Upper lobe of right lung (tissue), 1 donor: ENCODE measurements at places on chromosomes 6 and 20.

DNA sequence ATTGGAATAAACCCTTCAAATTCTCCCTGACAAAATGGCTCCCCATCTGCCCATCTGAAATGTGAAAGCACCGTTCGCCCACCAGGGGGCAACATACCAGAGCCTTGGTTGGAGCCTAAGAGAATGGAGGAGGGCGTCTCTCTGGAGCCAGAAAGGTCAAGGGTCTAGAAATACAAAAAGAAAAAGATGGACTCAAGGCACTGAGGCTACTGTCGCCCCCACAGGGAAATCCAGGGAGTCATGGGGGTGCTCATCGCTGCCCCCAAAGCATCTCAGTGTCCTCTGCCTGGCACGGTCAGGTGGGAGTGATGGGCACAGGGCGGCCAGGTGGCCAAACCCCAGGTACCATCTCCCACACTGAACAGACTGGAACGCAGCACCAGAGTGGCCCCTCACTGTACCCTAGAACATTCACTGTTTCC, 136.3 kb downstream of the ZMYND8 start:
- DNase-seq: no peak

GRCh38 chr20:5222919-5223634, 93.7 kb downstream of the PROKR2 start:
- no peak for DNase-seq

DNA sequence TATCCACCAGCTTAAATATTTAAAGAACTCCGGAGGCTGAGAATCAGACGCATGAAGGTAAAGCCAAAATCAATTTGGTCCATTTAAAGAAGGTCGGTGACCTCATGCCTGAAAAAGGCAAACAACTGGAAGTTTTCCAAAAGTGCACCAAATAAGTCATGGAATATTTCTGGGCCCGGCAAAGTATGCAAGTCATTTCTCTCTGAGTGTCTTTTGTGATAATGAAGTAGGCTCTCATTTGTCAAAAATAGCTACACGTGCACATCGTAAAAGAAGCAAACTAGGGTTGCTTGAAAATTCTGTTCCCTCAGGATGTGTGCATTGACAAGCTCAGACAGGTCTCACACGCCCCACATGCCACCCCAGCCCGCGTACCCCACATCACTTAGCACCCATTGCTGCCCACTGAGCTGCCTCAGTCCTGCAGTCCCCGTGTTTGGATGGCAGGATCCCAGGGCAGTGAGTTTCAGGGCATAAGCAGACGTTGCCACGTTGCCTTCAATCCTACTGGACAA, 20.5 kb upstream of the PYGB start:
- DNase-seq: no peak

DNA sequence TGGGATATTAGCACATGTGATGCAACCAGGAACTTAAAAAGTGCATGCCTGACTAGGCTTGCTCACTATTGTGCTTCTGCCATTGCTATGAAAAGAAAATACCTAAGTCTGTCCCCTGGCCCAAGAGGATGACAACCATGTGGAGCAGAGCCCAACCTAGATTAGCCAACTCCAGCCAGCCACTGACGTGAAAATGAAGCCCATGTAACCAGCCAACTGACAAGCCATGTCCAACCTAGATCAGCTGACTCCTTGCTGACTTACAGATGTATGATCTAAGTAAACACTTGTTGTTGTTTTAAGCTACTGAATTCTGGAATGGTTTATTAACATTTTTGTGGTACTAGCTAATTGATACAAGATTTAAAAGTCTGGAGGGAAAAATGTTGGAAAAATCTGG, 47.5 kb downstream of the PIGU start:
- no peak for DNase-seq

GRCh38 chr20:56488566-56488965, 20.1 kb downstream of the RTF2 start:
- DNase-seq: no peak

- DNase-seq: no peak
These were observed 260.8 kb downstream of the ZFAND3 start for GRCh38 chr6:38080360-38080759.

DNA sequence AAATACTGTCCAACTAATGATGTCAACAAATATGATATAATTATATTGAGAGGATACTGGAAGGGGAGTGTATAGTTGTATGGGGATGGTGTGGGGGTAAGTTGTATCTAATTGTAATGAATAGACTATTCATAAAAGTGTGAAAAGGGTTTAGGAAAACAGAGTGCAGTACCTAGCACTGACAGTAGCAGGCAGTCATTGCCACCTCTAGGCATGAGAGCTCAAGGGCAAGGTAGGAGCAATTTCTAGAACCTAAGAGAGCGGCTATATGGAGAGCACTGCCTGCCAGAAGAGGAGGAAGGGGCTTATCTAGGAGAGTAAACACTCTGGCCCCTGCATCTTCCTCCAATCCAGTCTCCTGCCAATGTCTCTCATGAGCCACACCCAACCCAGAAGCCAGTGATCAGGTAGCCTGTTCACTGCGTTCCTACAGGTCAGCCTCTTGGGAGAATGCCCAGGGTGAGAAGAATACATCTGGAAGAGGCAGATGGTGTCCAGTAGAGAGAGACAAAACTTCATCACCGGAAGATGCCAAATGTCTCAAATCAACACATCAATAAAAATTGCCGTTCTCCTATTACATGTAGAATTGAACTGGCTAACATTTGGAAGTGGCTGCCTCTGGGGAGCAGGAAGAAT, 200.0 kb downstream of the LY86 start:
- DNase-seq: no peak

DNA sequence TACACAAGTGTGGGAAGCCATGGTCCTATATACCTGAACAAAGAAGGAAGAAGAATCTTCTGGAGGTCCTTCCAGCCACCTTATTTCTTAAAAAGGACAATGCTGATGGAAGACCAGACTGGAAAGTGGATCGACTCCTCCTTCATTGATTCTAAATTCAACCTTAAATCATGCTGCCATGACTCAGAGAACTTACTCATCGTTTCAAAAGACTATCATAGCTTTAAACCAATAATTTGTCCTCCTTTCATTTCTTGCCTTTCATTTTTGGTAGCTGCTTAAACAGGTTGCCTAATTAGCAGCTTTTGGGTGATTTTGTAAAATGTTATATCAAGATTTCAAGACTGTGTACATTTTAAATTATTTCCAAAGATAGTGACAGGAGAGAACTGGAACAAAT, 60.8 kb downstream of the RTN4IP1 start:
- DNase-seq: no peak

DNA sequence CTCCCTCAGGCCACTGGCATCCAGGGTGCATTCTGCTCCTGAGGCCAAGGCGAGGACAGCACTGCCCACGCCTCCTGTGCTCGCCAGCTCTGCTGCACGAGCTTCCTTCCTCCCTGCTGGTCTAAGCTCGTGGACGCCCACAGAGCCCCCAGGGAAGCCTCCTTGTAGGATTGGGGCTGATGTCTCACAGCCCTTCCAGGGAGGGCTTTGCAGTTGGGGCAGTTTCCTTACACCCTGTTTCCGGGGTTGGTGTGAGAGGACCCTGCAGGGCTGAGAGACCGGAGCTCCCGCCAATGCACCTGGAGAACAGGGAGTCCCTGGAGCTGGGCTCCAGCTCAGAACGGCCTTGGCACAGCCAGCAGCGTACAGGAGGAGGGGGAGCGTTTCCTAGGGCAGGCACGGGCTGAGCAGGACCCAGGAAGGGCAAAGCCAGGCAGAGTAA, 172.4 kb upstream of the PDE10A start:
- DNase-seq: no peak

DNA sequence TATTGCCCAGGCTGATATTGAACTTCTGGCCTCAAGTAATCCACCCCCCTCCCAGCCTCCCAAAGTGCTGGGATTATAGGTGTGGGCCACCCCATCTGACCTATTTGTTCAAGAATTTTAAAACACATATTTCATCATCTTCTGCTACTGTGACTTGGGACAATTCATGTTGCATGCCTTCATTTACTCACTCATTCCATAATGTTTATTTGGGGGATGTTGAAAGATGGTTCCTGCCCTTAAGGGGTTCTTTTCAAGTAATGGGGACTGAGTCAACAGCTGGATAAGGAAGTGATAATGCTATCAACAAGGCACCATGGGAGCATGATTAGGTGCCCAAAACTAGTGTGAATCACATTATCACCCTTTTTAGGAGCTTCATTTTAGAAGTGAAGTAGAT, 62.0 kb downstream of the CRYBG1 start:
- DNase-seq: no peak

GRCh38 chr6:95601133-95601532, 23.8 kb downstream of the MANEA start:
- DNase-seq: no peak

DNA sequence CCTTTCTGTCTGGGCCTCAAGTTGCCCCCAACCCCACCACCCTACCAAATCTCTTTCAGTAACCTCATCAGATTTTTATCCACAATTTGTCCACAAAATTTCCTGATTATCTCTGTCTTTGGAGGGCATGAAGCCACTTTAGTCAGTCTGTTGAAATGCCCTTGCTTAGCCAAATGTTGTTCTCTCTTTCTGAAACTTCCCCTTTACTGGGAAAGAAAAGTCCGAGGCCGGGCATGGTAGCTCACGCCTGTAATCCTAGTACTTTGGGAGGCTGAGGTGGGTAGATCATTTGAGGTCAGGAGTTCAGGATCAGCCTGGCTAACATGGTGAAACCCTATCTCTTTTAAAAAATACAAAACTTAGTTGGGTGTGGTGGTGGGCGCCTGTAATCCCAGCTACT, 33.8 kb downstream of the TOMM6 start:
- no peak for DNase-seq

DNA sequence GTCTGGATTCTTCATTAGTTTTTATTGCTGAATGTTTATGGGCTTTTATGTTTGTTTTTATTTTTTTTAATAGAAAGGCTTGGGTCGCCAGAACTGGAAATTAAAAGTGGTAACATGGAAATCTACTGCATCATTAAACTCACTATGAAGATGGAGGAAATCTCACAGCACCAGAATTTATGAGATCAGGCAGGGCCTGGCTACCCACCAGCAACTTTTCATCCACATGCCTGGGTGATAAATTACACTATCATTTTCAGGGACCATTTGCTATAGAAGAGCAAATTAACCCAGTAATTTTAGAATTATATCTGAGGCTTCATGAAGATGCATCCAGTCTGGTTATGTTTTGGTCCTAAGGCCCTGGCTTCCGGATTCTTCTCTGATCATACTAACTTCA, 57.8 kb upstream of the PLCB4 start:
- DNase-seq: no peak

- peak; percentile 73 for DNase-seq
These were observed 1.4 kb downstream of the BTN1A1 start for GRCh38 chr6:26501482-26501986.

- no peak for DNase-seq
These were observed 125.8 kb downstream of the MYB start for GRCh38 chr6:135306740-135307420.

DNA sequence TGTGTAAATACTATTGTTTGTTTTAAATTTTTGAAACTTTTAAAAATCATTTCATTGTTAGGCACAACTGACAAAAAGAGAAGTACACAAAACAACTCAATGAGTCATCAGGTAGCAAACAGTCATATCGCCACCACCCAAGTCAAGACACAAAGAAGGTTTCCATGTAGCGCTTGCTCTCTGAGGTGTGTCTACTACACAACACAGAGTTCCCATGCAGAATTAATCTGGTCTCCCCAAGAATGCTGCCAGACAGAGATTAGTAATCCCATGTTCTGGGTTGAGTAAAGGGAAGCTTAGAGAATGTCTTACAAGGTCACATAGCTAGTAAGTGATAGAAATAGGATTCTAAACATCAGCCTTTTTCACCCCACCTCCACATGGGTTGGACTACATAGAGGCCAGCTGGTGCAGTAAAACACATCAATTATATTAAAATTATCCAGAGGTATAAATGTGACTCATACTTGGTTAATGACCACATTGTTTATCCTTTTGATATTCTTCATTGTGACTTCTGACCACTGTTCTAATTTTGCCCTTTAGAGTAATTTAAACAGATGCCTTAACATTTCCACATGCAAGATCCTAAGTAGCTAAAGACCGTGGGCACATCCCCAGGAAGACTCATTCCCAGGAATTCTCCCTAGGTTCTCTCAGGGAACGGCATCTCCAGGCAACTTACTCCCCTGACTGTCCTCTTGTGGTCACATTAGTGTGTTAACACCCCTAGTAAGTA, 413.5 kb downstream of the PRKN start:
- no peak for DNase-seq

DNA sequence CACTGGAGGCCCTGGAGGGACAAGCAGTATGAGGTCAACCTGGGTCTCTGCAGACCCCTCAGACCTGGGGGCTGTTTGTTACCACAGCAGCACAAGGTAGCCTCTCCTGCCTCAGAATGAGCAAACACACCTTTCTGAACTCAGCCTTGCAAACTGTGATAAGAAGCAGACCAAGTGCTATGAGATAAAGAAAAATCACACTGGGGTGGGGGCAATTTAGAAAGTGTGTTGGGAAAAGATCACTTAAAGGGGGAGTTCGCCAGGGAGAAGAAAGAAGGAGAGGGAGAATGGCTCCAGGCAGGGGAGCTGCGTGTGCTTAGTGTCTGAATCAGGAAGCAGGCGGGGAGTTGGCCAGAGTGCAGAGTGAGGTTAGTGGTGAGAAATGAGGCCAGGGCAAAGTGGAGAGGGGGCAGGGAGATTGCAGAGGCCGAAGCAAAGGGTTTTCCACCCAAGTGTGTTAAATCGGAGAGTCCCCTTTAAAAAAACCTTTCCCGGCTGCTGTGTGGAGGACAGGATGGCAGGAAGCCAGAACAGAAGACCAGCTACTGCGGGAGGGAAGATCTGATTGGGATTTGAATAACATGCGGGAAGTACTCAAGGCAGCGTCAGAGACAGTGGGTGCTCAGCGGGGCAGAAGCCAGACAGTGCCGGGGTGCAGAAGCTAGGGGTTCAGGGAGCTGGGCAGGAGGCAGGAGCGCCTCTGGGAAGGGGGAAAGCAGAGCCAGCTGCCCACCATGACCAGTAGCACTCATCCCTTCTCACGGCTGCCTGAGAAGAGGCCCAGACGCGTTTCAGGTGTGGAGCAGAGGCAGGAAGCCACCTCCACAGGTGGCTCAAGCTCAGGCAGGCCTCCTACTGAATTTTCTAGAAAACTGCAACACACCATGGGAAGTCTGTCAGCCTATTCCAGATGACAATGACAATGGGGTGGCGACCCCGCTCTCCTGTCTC, 9.0 kb downstream of the ADA start:
- peak; percentile 72 for DNase-seq

GRCh38 chr20:23146857-23147637, 60.9 kb upstream of the CD93 start:
- DNase-seq: no peak
